Activated CD4-positive, alpha-beta T cell treated with anti-CD3 and anti-CD28 coated beads, Interleukin-2, amount 50 U/mL, for 4 hours (primary cell): ENCODE measurements at places on chromosomes 12 and 14.
A peak's percentile ranks its signal among the peaks of the same experiment; 100 is the strongest.

- no peak for DNase-seq
Measured at GRCh38 chr14:50785457-50786063, 45.4 kb downstream of the NIN start.

- no peak for DNase-seq
Measured at GRCh38 chr14:69231486-69231885, 28.5 kb upstream of the GALNT16 start.

GRCh38 chr12:88790231-88790630, 210.0 kb upstream of the KITLG start:
- DNase-seq: no peak

DNA sequence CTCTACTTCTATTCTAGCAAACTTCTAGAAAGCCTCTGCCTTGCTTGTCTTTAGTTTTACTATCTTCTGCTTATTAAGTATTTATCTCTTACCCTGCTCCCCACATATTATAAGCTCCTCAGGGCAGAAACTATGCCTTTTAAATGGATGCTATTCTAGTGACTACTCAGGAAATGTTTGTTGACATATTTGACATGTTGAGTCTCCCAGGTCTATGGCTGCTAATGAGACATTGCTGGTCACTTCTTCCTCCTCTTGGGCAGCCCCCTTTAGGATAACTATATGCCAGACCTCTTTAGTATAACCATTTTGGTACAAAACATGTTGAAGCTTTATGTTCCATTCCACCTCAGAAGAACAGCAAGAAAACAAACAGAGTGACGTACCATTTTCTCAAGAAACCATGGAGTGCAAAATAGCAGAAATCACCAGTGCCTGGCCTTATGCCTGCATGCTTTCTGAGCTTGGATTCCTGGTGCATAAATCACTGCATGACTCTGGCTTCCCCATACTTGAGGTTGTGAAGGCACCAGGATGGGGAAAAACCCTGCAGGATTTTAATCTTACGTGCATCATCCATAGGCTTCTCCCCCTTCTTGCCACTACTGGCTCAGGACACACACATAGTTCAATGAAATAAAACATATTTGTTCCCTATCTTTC, 202.6 kb downstream of the TMX1 start:
- DNase-seq: no peak

DNA sequence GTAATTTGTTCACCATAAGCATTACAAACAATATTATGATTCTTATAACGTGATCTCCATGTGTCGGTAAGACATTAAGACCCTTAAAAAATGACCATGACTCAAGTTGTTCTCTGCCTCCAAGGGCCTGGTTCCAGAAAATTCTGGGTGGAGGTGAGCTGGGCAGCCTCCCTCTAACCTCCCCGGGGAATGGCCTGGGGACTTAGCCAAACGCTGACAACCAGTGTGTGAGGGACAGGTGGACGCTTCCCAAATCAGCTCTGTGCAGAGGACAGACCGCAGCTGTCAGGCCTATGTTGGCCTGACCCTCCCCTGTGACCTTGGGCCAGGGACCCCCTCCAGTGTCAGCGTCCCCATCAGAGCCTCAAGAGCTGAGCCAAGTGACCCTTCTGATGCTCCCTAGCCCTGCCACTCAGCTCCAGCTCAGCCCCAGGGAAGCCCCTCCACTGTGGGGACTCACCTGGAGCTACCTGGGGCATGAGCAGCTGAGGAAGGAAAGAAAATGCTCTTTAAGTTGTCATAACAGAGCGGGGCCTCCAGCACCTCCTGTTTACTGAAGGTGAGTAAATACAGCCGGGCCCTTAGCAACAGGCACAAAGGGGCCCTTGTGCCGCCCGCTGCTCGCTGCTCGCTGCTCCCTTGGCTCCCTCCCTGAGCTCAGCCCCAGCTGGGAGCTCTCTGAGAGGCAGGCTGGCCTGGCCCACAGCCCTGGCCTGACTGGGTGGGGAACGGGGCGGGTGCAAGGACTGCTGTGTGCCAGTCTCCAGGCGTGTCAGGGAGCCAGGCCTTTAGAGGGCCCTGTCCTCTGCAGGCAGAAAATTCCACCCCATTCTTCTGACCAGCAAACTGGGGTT, 116.6 kb downstream of the CALM1 start:
- no peak for DNase-seq

- DNase-seq: no peak
Measured at GRCh38 chr14:103301512-103302354, 32.3 kb upstream of the EIF5 start.

DNA sequence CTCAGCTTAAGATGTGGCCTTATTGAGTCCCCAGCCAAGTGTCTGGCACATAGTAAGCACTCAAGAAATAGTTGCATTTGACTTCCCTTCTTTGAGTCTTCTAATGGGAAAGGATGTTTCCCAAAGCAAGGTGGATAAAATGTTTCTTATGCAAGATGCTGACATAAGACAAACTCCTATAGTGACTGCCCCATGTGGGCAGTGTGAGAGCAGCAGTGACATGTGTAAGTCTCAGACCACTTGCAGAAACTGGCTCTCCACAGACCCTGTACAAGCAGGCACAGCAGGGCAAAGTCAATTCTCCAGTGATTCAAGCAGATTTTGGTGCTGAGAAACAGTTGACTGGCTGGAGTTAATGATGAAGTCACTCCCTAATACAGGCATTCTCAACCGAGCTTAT, 255.3 kb downstream of the ANO2 start:
- DNase-seq: no peak

- no peak for DNase-seq
Measured at GRCh38 chr14:57928732-57929131, 62.8 kb upstream of the SLC35F4 start.

- no peak for DNase-seq
Measured at GRCh38 chr12:25320123-25321006, 69.6 kb upstream of the KRAS start.

DNA sequence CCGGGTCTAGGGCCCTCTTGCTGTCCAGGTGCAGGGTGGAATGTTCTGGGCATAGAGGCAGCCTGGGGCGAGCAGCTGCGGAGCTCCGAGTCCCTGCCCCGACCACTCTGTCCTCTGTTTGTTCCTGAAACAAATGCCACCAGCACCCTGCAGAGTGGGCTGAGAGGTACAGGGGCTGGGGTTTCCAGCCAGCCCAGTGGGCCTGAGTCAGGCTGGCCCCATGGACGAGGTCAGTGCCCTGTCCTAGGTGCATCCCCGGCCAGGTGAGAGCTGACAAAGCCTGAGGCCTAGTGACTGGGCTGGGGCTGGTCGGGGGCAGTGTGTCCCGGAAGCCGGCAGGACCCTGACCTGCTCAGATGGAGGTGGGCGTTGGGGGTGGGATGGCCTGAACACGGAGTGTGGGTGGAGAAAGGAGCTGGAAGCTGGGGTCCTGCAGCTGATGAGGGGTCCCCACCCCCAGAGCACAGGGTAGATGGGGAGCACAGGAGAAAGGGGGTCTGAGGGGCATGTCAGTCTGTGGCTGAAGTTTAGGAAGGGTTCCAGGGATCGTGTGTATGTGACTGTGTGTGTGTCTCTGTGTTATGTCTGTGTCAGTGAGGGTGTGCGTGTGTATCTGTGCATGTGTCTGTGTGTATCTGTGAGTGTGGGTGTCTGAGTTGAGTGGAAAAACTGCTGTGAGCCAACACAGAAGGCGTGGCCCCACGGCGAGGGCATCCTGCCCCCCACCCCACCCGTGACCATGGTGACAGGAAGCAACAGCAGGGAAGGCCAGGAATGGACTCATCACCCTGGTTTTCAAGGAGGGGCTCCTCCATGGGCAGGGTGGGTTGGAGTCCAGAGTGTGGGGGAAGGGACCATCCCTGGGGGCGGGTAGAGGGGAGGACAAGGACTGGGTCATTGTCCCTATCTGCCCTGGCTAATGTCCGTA, 2.4 kb upstream of the CRIP1 start:
- DNase-seq: peak; percentile 65

- DNase-seq: no peak
Measured at GRCh38 chr14:73712540-73713180, 1.5 kb downstream of the PNMA1 start.

GRCh38 chr12:69662764-69663163, 36.3 kb downstream of the BEST3 start:
- no peak for DNase-seq

- DNase-seq: no peak
Measured at GRCh38 chr12:70321191-70321590, 44.9 kb upstream of the KCNMB4 start.

DNA sequence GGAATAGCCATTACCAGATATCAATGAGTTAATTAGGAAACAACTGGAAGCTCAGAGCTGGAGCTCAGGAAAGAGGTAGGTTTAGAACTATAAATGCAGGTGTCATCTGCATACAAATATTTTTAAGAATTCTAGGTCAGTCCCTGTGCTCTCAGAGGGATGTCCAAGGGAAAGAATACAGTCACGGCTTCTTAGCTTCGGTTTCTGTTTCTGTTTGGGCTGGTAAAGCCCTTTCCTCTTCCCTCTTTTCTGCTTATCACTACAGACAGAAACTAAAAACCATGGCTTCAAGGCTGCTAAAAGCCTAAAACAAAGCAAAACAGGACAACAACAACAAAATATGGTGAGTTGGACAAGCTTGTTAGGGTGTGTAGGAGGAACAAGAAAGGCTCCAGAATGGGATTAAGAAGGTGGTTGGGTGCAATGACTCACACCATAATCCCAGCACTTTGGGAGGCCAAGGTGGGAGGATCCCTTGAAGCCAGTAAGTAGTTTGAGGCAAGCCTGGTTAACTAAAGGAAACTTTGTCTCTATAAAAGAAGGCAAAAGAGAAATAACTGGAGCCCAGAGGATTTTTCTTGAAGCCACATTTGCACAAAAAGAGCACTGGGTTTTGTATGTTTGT, 113.0 kb downstream of the SEC23A start:
- DNase-seq: no peak

- no peak for DNase-seq
Measured at GRCh38 chr12:6742834-6743233, 10.1 kb downstream of the MLF2 start.

- DNase-seq: no peak
Measured at GRCh38 chr12:113149361-113150150, at the start of gene CFAP73. Gene CFAP73 (plus strand): TSS chr12:113149724. CDS start chr12:113149858, 134 bp downstream.
